ENCODE measurements at places on chromosomes 2 and 18. TPM values are rescaled to one million over a fixed set of nuclear protein-coding genes. Genes with fewer than 3 reads are reported as not detected.

SLC14A1 gene
- 24.9 TPM for total RNA-seq

C2orf66 gene
- total RNA-seq: not detected

FSHR gene
- total RNA-seq: 0.14 TPM

DYNAP gene
- not detected for total RNA-seq

PLCL1 gene
- 96.2 TPM for total RNA-seq

CCDC74B gene
- 0.97 TPM for total RNA-seq

GRCh38 chr2:10007921-10008808 is 35.2 kb upstream of the KLF11 start:
- DNase-seq: no peak

DNA sequence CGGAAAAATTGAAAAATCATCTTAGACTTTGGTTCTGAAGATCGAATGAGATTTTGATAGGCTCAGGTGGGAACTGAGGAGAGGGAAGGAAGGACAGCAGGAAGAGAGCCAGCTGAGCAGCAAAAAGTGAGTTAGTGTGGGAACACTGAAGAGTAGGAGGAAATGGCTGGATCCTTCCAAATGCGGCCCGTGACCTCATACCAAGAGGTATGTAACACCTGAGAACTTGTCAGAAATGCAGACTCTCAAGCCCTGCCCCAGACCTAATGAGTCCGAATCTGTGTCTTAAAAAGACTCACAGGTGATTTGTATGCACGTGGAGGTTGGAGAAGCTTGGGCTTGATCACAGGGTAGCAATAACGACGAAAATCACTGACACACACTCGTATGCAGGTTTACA is 42.0 kb downstream of the COL4A3 start:
- DNase-seq: no peak

GRCh38 chr18:47790036-47790435 is 140.4 kb downstream of the SMAD2 start:
- no peak for DNase-seq

- DNase-seq: no peak
These were observed 111.2 kb downstream of the KLF7 start for GRCh38 chr2:207054521-207054920.

- DNase-seq: no peak
These were observed 76.9 kb downstream of the NCK2 start for GRCh38 chr2:105821428-105822125.

- no peak for DNase-seq
These were observed 9.4 kb downstream of the CASP8 start for GRCh38 chr2:201269764-201270163.

DNA sequence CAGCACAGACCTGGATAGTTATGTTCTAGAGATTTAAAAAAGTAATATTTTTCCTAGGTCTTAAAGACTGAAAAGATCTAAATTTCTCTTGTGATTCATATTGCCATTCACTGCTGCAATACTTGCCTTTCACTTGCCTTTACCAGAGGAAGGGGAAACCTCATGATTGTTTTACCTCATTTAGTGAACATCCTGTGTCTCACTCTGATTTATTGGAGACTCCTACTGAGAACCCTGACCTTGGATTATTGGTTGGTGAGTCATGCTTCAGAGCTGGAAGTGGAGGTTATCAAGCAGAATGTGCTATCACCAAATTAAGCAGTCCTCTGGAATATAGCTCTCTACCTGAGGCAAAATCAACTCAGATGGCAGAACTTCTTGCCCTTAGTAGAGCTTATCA is 500.5 kb downstream of the TSN start:
- DNase-seq: no peak

DNA sequence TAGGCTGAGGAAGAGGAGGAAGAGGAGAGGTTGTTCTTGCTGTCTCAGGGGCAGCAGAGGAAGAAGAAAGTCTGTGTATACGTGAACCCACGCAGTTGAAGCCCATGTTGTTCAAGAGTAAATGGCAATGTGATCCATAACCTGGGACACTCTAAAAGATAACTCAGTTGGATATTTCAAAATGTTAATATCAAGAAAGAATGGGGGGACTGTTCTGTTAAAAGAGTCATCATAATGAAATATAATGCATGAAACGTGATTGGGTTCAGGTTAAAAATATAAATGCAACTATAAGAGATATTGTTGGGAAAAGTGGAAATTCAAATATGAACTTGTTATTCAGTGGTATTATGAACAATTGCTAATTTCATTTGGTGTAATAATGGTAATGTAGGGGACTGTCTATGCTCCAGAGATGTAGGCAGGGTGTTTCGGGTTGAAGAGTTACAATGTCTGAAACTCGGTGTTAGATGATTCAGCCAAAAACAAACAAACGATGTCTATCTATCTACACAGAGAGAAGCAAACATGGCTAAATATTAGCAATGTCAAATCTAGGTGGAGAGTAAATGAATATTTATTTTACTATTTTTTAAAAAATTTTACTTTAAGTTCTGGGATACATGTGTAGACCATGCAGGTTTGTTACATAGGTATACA is 21.1 kb upstream of the POLE4 start:
- no peak for DNase-seq

- no peak for DNase-seq
These were observed 2.5 kb downstream of the TMBIM1 start for GRCh38 chr2:218289639-218290315.

GRCh38 chr2:63522950-63523349 is 65.3 kb downstream of the WDPCP start:
- DNase-seq: no peak

DNA sequence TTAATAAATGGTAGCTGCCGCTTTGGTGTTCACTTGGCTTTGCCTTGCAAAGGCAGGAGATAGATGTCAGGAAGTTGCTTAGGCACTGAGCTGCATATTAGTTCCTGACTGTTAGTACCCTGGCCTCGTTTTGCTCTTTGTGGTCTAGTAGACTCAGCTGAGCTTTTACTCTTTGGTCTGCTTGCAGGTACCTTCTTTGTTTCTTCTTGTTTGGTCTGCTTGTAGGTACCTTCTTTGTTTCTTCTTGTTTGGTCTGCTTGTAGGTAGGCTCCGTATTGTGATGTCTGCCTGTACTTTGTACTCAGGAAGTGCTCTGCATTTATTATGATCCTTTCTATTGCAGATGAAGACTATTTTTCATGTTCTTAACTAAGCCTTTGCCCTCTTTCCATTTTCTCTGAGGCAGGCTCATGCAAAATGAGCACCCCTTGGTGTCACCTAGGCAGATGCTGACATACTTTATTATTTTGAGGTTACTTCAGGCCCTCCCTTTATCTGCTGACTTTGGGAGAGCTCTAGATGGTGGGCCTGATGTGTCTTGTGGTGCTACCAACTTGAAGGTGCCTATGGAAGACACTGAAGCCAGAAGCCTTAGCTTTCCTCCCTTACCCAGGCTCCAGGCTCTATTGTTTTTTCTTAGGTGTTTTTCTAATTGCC is 6.0 kb downstream of the RPIA start:
- no peak for DNase-seq

GRCh38 chr2:19785447-19785846 is 116.3 kb downstream of the TTC32 start:
- DNase-seq: no peak

GRCh38 chr2:114156366-114157056 is 266.6 kb downstream of the ACTR3 start:
- no peak for DNase-seq

DNA sequence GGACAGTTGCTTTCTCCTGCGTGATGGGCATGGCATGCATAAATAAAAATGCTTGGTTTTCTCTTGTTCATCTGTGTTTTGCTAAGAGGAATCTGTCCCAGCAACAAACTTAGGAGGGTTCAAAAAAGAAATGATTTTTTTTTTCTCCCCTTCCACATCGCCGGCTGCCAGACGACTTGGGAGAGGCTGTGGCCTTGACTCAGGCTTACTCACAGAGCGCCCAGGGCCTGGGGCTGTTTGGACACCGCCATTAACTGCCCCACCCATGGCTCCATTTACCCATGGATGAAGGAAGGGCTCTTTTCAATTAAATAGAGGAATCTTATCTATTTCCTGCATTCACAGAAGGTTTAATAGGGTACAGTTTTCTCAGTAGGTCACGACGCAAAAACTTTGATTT is 22.3 kb upstream of the SERPINB5 start:
- DNase-seq: no peak

Data from Right ventricle myocardium inferior (tissue), 1 donor.